Stimulated activated CD8-positive, alpha-beta memory T cell treated with anti-CD3 and anti-CD28 coated beads, Interleukin-15, amount 100 ng/mL, for 24 hours (primary cell): ENCODE measurements at places on chromosomes 3 and 15.

GRCh38 chr3:148101061-148101460, 596.6 kb upstream of the AGTR1 start:
- no peak for DNase-seq

DNA sequence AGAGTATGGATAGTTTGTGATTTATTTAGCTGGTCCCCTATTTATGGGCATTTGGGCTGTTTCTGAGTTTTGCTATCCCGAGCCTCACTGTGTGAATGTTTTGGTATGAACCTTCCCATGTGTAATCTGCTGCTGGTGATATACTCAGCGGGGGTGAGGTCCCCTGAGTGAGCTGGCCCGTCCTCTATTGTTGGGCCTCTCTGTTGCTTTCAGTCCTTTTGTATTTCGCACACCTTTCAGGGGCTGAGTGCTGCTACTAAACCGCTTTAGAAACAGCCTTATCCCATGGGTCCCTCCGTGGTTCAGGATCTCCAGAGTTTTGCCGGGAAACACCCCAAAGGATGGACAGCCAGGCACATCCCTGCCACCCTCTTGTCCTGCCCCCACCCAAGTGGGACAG, 94.5 kb downstream of the WNT7A start:
- DNase-seq: no peak

DNA sequence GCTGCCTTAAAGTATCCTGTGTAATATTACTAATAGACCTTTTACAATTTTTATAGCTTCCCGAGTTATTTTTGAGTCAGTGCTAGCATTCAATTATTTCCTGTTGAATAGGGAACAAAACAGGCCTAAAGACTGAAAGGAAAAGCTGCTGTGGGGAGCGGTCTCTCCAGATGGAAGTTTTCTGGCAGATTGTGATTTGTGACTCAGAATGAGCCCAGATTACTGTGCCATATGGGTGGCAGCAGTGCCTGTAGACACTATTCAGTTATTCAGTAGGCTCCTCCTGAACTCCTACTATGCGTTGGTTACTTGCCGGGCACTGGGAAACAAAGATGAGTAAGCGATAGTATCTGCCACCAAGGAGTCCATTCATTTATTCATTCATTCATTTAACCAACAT, 211.8 kb downstream of the CHST2 start:
- no peak for DNase-seq

- no peak for DNase-seq
These were observed 41.5 kb downstream of the RARB start for GRCh38 chr3:25469558-25469957.

DNA sequence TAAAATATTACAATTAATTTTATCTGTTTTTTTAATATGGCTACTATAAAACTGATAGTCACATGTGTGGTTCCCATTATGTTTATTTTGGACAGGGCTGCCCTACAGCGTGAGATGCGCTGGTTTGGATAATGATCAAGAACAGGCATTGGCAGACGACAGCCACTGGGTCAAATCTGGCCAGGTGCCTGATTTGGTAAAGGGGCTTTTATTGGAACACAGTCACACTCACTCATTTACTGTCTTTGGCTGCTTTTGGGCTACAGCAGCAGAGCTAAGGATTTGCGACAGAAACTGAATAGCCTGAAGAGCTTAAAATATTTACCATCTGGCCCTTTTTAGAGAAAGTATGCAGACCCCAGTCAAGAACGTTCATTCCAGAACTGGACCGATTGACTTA, 724.2 kb upstream of the CFAP20DC start:
- DNase-seq: no peak

GRCh38 chr3:39196671-39197356, 4.4 kb upstream of the XIRP1 start:
- no peak for DNase-seq

- no peak for DNase-seq
These were observed 18.9 kb downstream of the CMTM6 start for GRCh38 chr3:32483772-32484171.
